Adrenal gland (tissue), 19 donors: ENCODE measurements at places on chromosomes 6 and 20. TPM values are rescaled to one million over a fixed set of nuclear protein-coding genes. Genes with fewer than 3 reads are reported as not detected.

SLC26A8 gene
- 0.20 TPM for polyA plus RNA-seq

ZMYND8 gene
- 37.0 TPM for polyA plus RNA-seq

LCA5 gene
- polyA plus RNA-seq = 1.1 TPM

OR12D3 gene
- not detected for polyA plus RNA-seq

GSS gene
- 116 TPM for polyA plus RNA-seq

PI16 gene
- polyA plus RNA-seq = 9.3 TPM

CRYBG1 gene
- 1.7 TPM for polyA plus RNA-seq

FGD2 gene
- polyA plus RNA-seq = 6.9 TPM

SLC17A2 gene
- not detected for polyA plus RNA-seq

PERP gene
- 5.5 TPM for polyA plus RNA-seq
